ENCODE measurements at places on chromosomes 7 and 10.

DNA sequence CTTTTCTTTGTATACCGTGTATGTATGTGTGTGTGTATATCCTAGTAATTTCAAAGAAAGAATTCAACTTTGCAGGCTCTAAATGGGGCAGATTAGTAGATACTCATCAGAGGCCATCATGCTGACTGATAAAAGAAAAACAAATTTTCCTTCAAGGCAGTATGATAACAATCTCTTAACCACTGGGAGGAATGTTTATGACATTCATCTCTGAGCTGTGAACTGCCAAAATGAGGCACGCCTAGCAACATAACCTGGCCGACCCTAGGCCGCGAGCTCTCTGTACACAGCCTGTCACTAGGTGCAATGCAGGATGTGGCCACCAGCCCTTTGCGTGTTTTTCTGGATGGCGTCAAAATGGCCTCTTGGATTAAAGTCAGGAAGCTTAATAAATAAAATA lies 343.7 kb upstream of the GALNT17 start:
- DNase-seq = no peak

GRCh38 chr7:75967055-75967454 lies 27.3 kb downstream of the TMEM120A start:
- no peak for DNase-seq

DNA sequence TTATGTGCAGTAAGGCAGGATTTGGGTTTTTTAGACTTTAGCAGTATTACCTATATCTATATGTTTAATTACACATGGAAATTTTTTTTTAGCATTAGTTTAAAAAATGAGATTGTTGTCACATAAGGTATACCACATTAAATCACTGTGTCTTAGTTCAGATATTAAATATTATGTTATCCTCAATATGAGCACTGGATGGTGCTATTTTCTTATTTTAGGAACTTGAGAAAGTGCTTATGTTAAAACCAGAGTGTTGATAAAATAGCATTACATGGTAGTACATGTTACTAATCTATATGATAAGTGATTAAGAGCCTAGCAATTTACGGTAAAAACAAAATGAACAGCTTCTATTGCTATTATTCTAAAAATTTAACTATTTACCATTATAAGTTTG lies 28.8 kb downstream of the MIOS start:
- no peak for DNase-seq

GRCh38 chr7:141562036-141562435 lies 10.8 kb downstream of the AGK start:
- no peak for DNase-seq

Measured in activated naive CD4-positive, alpha-beta T cell treated with anti-CD3 and anti-CD28 coated beads, Interleukin-2, amount 50 U/mL, for 16 hours (primary cell).